Ascending aorta (tissue), 2 donors: ENCODE measurements at places on chromosomes 5 and 9.

DNA sequence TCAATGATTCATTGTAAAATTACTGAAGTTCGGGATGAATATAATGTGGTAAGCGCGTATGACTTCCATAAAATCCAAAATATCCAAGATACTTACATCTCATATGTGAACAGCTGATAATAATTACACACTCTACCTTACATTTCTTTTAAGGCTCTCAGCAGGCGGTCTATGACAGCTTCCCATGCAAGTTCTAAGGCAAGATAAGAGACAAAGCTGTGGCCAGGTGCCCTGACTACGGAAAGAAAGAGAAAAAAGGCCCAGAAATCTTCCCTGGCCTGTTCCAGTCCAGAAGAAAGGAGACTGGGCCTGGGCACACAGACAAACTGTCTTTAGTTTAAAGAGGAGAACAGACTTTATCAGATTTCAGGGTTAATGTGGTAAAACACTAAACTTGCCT, 69.1 kb downstream of the ARSB start:
- no peak for DNase-seq

GRCh38 chr9:84839541-84839940, 170.0 kb downstream of the NTRK2 start:
- DNase-seq: no peak

DNA sequence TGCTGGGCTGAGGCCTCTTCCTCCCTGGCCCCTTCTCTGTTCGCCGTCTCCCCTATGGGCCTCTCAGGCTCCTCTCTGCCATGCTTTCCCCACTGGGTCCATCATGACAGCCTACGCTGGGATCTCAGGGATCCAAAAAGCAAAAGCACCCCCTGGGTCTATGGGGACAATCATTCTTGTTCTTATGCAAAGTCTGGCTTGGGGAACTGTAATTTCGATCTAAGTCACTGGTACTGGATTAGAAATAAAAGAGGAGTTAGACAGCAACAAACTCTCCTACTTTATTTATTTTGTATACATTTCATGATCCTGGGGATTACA, 86.6 kb downstream of the SLC38A9 start:
- no peak for DNase-seq

DNA sequence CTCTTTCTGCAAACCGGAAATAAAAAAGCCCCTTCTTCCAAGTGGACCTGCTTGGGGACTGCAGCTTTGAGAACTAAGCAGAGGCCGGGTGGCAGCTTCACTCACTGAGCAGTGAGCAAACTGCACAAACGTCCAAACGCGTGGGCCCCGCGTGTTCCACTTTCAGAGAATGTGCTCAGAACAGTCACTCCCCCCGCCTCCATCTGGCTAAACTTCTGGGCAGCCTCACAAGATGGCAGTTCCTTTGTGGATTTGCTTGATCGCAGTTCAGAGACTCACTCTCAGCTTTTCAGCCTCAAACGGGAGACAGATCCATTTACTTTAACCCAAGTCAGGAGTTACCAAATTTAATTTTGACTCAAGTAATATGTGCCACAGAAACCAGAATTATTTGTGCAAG, 216.6 kb downstream of the TLE1 start:
- no peak for DNase-seq

GRCh38 chr5:11191673-11192072, 430.6 kb upstream of the DAP start:
- no peak for DNase-seq

DNA sequence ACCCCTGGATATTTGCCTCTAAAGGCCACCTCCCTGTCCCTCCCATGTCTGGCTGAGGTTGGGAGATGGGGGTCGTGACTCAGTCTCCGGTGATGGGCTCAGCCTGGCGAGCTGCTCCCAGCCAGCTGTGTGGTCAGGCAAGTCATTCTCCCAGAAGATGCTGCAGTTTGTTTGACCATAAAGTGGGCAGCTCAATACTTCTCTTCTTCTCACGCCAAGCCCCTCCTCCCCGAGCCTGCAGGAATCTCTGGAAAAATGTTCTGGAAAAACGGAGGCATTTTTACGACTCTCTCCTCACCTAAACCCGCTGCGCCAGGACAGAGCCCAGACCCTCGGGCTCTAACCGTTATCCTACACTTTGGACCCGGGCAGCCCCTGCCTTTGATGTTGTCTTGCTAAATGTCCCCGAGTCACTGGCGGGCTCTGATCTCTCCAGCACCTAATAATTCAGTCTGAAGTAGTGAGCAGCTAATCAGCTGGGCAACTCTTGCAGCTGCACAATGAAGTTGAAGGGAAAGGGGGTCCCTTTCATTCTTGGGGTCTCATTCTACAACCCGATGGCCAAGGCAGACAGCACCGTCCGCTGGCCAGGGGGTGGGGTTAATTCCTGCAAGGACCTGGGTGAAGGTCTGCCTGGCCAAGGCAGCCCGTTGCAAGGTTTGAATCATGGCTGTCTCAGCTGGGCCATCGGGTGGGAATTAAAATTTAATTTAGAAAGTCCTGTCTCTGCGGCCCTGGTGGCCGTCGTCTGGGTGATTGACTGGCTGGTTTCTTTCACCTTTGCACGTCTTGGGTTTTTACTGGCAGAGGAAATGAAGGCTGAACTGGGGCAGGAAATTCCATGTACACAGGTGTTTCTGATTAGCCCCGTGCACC, 12.3 kb downstream of the DCANP1 start:
- DNase-seq: no peak

GRCh38 chr5:64457846-64458245, 48.0 kb upstream of the RGS7BP start:
- DNase-seq: no peak

GRCh38 chr9:9752722-9753121, 860.1 kb downstream of the PTPRD start:
- DNase-seq: no peak
